ENCODE measurements at places on chromosomes 6 and 20. TPM values are rescaled to one million over a fixed set of nuclear protein-coding genes. Genes with fewer than 3 reads are reported as not detected.
A peak's percentile ranks its signal among the peaks of the same experiment; 100 is the strongest.

- no peaks in the 10 kb centered on the region for H3K27me3 ChIP-seq
- no peak overlapping the region for H3K4me3 ChIP-seq
- no peak overlapping the region for H3K27ac ChIP-seq
- H3K36me3 ChIP-seq, result no peaks in the 10 kb centered on the region
These were observed 7.9 kb upstream of the TREM1 start for GRCh38 chr6:41294214-41294872.

The BCKDHB gene
- total RNA-seq, result 41.9 TPM

DNA sequence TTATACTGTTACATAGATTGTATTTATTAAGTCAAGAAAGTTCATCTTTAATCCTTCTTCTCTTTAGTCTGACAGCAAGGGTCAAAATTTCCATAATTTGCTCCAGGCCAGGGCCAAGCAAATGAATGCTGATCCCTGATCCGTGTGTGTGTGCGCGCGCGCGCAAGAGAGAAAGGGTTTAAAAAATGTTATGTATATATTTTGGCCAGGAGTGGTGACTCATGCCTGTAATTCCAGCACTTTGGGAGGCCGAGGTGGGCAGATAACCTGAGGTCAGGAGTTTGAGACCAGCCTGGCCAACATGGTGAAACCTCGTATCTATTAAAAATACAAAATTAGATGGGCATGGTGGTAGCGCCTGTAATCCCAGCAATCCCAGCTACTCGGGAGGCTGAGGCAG, 61.7 kb downstream of the GTF2H5 start:
- no peaks in the 10 kb centered on the region for H3K36me3 ChIP-seq
- H3K27ac ChIP-seq, result no peak overlapping the region
- peaks cover 19% of the 10 kb centered on the region for H3K4me1 ChIP-seq
- H3K4me3 ChIP-seq, result no peak overlapping the region
- DNase-seq, result no peak

DNA sequence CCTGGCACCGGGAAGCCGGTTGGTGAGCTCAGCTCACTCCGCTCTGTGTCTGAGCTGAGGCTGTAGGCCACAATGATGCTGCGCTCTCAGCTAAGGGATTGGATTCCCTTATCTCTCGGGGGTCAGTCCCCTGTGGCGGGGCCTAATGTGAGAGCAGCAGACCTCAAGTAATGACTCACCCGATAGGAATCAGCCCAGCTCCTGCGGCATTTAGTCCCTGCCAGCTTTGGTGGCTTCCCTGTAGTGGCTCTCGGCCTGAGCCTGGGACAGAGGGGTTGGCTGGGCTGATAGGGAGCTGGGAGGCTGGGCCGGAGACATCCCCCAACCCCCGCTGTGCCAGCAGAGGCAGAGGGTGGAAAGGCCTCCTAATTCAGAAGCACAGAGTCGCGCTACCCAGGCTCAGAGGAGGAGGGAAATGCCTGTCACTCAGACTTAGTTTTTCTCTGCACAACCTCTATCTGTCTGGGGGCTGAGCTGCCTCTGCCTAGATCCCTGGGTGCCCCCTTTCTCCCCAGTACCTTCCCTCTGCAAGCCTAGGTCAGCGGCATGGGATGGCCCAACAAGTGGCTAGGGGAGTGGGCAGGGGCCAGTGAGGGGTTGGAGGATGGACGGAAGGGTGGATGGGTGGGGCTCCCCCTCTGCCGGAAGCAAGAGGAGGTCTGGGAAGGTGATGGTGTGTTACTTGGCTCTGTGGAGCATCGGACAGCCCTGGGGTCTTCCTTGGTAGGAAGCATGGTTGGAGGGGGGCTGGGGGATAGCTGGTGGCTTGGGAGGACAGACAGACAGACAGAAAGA, 92.2 kb downstream of the CDH22 start:
- H3K4me1 ChIP-seq, result peaks cover 8% of the 10 kb centered on the region
- H3K27ac ChIP-seq, result peak overlapping the region; percentile 19
- peaks cover 24% of the 10 kb centered on the region for H3K27me3 ChIP-seq
- DNase-seq, result peak; percentile 60

The OR2B3 gene
- not detected for total RNA-seq

DNA sequence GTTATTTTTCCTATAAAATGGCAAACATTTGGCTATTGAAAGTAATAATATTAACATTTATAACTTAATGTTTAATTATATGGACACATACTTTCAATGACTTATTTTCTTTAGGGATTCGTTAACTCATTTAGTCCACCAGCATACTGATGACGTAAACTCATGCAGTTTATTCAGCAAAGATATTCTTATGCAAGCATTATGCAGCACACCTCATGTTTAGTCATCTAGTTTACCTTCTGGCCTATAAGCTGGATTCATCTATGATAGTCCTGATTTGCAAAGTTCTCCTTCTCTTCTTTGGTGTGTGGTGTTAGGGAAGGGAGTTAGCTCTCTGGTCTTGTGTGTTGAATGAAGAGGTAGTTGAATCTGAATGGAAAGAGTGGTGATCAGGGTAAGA, 60.0 kb downstream of the OR2J2 start:
- H3K27me3 ChIP-seq, result no peaks in the 10 kb centered on the region
- no peak overlapping the region for H3K4me3 ChIP-seq
- no peaks in the 10 kb centered on the region for H3K36me3 ChIP-seq
- H3K27ac ChIP-seq, result no peak overlapping the region

The ASIP gene
- 10.4 TPM for total RNA-seq

GRCh38 chr6:143064951-143065683, 4.4 kb downstream of the AIG1 start:
- no peak overlapping the region for H3K27ac ChIP-seq
- H3K4me1 ChIP-seq, result no peaks in the 10 kb centered on the region
- no peak for DNase-seq
- H3K4me3 ChIP-seq, result no peak overlapping the region
- H3K36me3 ChIP-seq, result no peaks in the 10 kb centered on the region

DNA sequence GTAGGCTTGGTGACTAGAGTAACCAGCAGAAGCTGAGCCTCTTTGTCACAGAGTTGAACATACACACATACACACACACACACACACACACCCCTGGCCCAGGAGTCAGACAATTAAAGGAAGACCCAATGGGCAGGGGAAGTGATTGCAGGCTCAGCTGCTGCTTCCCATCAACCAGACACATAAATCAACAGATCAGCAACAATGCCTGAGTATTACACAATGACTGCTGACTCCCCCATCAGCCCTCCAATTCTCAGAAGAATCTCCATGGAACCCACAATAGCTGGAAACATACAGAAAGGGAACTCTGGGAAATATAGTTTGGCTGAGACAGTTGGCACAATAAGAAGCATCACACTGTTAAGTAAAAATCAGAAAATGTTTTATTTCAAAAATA, 270.4 kb upstream of the PLCB4 start:
- no peak overlapping the region for H3K27ac ChIP-seq
- no peaks in the 10 kb centered on the region for H3K27me3 ChIP-seq
- peak; percentile 19 for DNase-seq
- H3K4me1 ChIP-seq, result peaks cover 4% of the 10 kb centered on the region

The IYD gene
- total RNA-seq, result not detected

GRCh38 chr20:7742479-7742878, 197.8 kb downstream of the HAO1 start:
- no peak overlapping the region for H3K27ac ChIP-seq
- H3K27me3 ChIP-seq, result no peaks in the 10 kb centered on the region
- H3K4me1 ChIP-seq, result no peaks in the 10 kb centered on the region
- H3K36me3 ChIP-seq, result no peaks in the 10 kb centered on the region
- H3K4me3 ChIP-seq, result no peak overlapping the region
- DNase-seq, result no peak

The FAM217A gene
- not detected for total RNA-seq

DNA sequence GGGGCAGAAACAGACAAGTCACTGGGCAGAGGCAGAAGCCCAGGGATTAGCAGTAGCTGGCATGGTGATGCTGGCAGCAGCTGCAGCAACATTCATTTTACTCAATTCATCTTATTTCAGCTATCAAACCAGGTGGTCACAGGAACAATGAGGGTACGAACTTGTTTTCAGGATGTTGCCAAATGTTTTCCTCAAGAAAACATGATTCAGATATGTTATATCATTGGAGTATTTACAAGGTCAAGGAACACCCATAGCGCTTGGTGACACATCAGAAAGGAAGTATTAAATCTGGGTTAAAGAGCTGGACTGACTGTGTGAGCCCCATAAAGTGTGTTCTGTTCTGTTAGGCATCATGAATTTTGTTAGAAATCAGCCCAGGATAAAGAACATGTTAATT, 456.9 kb upstream of the ID4 start:
- no peak overlapping the region for H3K4me3 ChIP-seq
- no peaks in the 10 kb centered on the region for H3K4me1 ChIP-seq
- DNase-seq, result no peak
- H3K27me3 ChIP-seq, result no peaks in the 10 kb centered on the region
- no peaks in the 10 kb centered on the region for H3K36me3 ChIP-seq

DNA sequence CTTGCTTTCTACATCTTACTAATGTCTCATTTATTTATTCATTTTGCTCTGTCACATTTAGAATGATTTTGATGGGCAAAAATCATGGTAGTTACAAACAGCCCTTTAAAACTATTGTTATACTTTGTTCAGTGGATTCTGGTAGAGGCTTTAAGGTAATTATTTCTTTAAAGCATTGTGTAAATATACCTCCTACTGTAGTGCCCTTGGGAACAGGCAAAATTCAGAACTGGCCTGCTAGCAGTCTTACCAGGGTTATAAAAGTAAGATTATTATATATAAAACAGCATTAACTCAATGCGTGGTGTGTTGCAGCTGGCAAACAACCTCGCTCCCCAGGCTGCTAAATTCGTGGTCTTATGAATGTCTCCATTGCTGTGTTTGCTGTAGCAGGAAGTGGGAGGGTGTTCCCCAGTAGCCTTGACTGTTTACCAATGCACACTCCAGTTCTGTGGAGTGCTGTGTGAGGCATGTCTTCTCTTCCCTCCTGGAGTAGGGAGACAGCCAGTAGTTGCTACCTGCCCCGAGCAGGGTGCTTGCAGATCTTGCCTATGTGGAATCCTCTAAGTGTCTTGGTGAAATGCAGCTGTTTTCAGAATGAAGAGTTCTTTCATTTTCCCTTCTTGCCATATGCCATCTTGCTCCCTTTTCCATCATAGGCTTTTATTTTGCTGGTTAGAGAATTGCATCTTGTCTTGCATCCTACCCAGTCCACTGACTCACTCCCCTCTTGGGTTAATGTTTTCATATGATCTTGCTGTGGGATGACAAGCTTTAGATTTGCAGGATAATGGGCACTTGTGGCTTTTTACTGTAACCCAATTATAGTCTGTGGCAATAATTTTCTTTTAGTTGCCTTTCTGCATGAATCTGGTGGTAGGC, 45.3 kb downstream of the IGF2R start:
- no peak for DNase-seq

The BPIFB1 gene
- not detected for total RNA-seq

DNA sequence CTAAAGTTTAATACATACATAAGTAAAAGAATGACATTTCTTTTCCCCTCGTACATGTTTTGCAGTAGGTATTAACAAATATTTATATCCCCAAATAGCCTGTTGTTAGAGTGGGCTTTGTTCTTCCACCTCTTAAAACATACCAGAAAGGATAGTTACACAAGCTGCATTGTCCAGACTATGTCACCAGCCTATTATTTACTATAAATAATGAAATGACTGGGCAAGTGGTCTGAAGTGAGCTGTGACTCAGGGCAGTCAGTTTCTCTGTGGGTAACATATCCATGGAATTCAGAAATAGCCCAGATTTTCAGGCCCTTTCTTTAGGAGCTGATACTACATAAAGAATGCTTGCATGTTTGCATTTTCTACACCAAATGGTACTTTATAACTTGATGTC, 60.1 kb downstream of the FUT9 start:
- H3K27me3 ChIP-seq, result no peaks in the 10 kb centered on the region
- DNase-seq, result no peak
- no peaks in the 10 kb centered on the region for H3K4me1 ChIP-seq
- H3K36me3 ChIP-seq, result no peaks in the 10 kb centered on the region

The GRM1 gene
- 5.8 TPM for total RNA-seq

- H3K36me3 ChIP-seq, result no peaks in the 10 kb centered on the region
- no peak overlapping the region for H3K4me3 ChIP-seq
- H3K27ac ChIP-seq, result no peak overlapping the region
- no peaks in the 10 kb centered on the region for H3K4me1 ChIP-seq
- DNase-seq, result no peak
- H3K27me3 ChIP-seq, result no peaks in the 10 kb centered on the region
These were observed 57.4 kb downstream of the DTD1 start for GRCh38 chr20:18645196-18645745.

- H3K4me1 ChIP-seq, result peaks cover 19% of the 10 kb centered on the region
- no peaks in the 10 kb centered on the region for H3K27me3 ChIP-seq
- DNase-seq, result peak; percentile 31
- no peak overlapping the region for H3K27ac ChIP-seq
- H3K4me3 ChIP-seq, result no peak overlapping the region
- no peaks in the 10 kb centered on the region for H3K36me3 ChIP-seq
These were observed 164.7 kb upstream of the RIMS1 start for GRCh38 chr6:71721642-71722041.

GRCh38 chr6:119294984-119295383, 54.6 kb downstream of the MAN1A1 start:
- no peak for DNase-seq
- no peaks in the 10 kb centered on the region for H3K36me3 ChIP-seq
- H3K4me3 ChIP-seq, result no peak overlapping the region
- peaks cover 26% of the 10 kb centered on the region for H3K4me1 ChIP-seq
- no peak overlapping the region for H3K27ac ChIP-seq

GRCh38 chr6:101663100-101663499, 269.6 kb downstream of the GRIK2 start:
- no peak for DNase-seq
- no peak overlapping the region for H3K4me3 ChIP-seq
- no peaks in the 10 kb centered on the region for H3K36me3 ChIP-seq

The RAET1L gene
- not detected for total RNA-seq

DNA sequence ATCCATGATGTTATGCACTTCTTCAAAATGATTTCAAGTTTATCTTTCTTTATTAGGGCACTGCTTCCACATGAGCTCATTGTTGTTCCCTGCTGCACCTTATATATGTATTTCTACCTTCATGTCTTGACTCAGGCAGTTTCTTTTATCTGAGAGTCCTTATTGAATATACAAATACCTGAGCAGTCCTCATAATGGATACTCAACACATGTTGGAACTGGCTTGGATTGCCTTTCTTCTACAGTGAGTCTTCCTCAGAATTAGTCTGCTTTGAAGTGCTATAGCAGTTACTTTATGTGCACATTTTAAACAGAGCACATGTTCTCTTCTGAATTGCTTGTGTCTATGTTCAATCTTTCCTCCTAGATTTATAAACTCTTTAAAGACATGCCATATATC, 45.3 kb upstream of the LOC128125822 start:
- H3K4me1 ChIP-seq, result no peaks in the 10 kb centered on the region
- DNase-seq, result no peak
- H3K36me3 ChIP-seq, result no peaks in the 10 kb centered on the region
- no peak overlapping the region for H3K4me3 ChIP-seq
- H3K27ac ChIP-seq, result no peak overlapping the region

DNA sequence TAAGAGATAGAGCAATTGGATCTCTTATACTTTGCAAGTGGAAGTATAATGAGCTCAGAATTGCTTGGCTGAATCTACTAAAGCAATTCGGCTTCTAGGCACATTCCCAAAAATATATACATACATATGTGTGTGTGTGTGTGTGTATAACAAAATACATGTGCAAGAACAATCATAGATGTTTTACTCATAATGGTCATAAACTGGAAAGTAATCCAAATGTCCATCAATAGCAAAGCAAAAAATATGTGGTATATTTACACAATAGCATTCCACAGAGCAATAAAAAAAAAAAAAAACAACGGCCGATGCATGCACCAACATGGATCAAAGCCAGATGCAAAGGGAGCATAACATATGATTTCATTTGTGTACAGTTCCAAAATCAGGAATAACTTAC, 707.9 kb downstream of the RFPL4B start:
- H3K27me3 ChIP-seq, result no peaks in the 10 kb centered on the region
- no peaks in the 10 kb centered on the region for H3K4me1 ChIP-seq
- no peaks in the 10 kb centered on the region for H3K36me3 ChIP-seq
- DNase-seq, result no peak

All from heart left ventricle (tissue), 16 donors.